ENCODE measurements at places on chromosomes 13 and 19.
A peak's percentile ranks its signal among the peaks of the same experiment; 100 is the strongest.

- peak; percentile 60 for DNase-seq
Measured at GRCh38 chr19:41575998-41576397, at the start of gene CEACAM21. TSS of gene CEACAM21 (plus strand) at chr19:41576166. CDS start at chr19:41576275, 109 bp downstream.

- no peak for DNase-seq
Measured at GRCh38 chr13:36875431-36875830, 44.6 kb downstream of the SMAD9 start.

DNA sequence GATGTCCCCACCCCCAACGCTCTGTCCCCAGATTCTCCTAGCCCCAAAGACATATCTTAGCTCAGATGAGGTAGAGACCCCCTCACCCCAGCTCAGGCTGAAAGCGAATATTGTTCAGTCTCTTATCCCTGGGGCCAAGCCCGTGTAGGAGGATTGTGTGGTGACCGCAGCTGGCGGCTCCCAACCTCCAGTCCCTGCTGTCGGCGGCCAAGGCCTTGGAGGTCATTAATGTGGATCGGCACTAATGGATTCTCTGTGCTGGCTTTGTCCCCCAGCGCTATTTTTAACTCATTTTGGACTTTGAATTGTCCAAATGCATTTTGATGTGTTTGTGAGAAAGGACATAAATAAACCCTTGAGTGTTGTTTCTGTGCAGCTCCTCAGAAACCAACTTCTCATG is 124.2 kb downstream of the UQCRFS1 start:
- DNase-seq = no peak

- DNase-seq = peak; percentile 48
Measured at GRCh38 chr19:3075605-3076431, 13.5 kb upstream of the TLE5 start.

- no peak for DNase-seq
Measured at GRCh38 chr13:98246538-98247172, 69.6 kb upstream of the RNF113B start.

GRCh38 chr13:38821770-38822551 is 135.1 kb downstream of the FREM2 start:
- no peak for DNase-seq

DNA sequence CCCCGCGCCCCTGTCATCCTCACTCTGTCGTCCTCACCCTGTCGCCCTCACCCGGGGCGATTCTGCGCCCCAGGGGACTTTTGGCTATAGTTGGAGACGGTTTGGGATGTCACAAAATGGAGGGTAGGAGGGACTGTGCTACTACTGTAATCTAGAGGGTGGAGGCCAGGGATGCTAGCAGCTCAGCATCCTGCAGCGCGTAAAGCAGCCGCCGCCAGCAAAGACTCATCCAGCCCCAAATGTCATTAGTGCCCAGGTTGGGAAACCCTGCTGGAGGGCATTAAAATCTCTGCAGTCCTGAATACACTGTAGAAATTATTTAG is 362 bp downstream of the ZNF557 start:
- no peak for DNase-seq

GRCh38 chr19:13026462-13027370 is 31.4 kb downstream of the NFIX start:
- no peak for DNase-seq

DNA sequence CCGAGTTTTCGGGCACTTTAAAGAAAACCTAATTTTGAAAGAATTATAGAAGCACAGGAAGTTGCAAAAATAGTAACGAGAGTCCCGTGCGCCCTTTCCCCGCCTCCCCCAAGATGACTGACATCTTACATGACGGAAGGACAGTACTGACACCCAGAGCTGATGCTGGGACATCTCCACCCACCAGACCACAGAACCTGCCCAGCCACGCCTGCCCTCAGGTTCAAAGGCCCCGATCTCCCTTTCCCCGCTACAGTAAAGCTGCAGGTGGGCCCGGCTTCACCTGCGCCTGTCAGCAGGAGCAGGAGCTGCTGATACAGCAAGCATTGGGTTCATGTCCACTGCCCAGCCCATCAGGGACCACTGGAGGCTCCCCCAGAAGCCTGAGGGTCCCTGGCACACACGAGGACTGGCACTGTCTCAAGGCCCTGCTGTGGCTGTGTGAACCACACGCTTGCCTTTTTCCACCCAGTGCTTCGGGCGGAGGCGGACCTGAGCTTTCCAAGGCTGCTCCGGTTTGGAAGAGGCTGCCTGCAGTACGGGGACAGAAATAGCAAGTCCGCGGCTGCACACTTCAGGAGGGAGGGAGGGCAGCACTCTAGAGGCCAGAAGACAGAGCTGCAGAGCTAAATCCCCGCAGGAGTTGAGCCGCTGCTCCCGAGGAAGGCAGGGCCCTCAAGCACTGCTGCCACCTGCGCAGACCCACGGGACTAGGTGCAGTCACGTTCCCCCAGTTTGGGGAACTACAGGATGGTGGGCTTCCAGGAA is 8.7 kb downstream of the MAP2K2 start:
- DNase-seq = peak; percentile 74

- no peak for DNase-seq
Measured at GRCh38 chr19:13987101-13987890, 18.8 kb downstream of the RFX1 start.

DNA sequence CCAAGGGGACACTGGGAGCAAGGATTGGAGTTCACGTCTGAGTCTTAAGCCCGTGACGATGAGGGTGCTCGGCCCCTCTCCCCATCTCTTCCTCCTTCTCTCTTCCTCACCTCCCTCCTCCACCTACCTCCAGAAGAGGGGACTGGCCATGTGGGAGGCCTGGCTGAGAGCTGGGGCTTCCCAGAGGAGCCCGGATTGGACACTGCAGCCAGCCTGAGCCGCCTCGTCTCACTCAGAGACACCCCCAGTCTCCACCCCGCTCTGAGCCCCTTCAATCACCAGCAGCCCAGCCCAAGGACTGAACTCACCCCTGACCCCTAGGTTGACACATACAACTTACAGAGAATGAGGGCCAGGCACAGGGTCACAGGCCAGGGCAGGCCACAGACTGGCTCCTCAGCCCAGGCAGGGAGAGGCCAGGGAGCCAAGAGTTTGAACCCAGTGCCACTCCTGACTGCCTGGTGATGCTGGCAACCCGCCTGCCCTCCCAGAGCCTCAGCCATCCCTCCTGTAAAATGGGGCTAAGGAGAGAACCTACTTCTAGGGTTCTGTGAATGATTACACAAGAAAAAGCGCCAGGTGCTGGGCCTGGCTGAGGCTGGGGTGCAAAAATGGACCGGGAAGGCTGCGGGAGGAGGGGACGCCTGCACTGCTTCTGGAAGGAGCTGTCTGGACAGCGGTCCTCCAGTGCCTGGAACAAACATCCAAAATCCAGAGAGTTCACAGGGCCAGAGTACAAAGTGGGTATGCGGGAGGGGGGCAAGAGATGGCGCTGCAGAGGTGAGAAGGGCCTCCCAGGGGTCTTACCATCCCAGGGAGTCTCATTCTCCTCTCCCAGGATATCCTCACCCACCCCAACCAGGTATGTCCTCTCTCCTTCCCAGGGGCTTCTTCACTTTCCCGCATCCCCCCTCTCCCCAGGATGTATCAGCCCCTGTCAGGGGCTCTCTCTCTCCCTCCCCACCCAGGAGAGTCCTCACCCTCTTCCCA is 1.1 kb downstream of the CD79A start:
- DNase-seq = no peak

All from CD4-positive, alpha-beta T cell treated with Interleukin-4 for 4 hours (primary cell).